ENCODE measurements at places on chromosomes 12 and 14.

- DNase-seq = no peak
Measured at GRCh38 chr12:10663869-10664268, 10.0 kb downstream of the STYK1 start.

- DNase-seq = peak; percentile 75
Measured at GRCh38 chr14:35386673-35387125, 17.9 kb downstream of the NFKBIA start.

GRCh38 chr12:57224973-57225679 is 4.4 kb upstream of the SHMT2 start:
- DNase-seq = peak; percentile 71

DNA sequence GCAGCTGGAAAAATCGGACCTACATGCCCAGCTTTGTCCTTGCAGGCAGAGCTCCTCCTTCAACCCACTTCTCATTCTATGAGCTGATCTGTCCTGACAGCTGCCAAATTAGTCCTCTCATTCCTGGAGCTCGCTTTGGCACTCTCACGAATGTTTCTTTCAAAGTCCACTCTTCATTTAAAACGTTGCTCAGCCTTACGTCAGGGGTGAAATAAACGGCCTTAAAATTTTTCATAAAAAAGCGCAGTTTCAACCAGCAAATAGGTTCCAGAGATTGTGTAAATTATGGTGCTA is 120.9 kb upstream of the HIF1A start:
- DNase-seq = no peak

- no peak for DNase-seq
Measured at GRCh38 chr12:91937009-91937408, 208.6 kb downstream of the BTG1 start.

DNA sequence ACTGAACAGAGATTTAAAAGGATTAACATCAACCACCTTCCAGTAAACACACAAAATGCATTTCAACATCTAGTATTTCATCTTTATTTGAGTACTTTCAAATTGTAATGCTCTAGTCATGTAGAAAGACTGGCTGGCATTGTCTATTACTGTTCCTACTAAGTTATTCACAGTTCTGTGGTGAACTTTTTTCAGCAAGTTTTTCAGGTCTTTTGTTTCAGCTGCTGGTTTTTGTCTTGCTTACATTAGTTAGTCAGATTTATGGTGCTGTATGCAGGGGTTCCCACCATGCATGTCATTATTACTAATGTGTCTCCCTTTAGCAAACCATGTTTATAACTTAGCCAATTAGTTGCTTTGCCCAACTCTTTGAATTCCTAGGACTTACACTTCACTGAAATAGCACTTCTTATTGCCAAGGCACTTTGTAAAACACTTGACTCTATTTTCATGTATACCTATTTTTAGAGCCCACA is 253.4 kb upstream of the KITLG start:
- no peak for DNase-seq

Measured in NCI-H187 (cell line).